ENCODE measurements at places on chromosomes 12 and 14. TPM values are rescaled to one million over a fixed set of nuclear protein-coding genes. Genes with fewer than 3 reads are reported as not detected.

TAS2R13 gene
- total RNA-seq = 3.3 TPM

GRCh38 chr12:123929946-123930583 is 42.6 kb downstream of the CCDC92 start:
- no peak overlapping the region for H3K4me3 ChIP-seq
- H3K36me3 ChIP-seq = peaks cover 12% of the 10 kb centered on the region
- no peaks in the 10 kb centered on the region for H3K27me3 ChIP-seq
- no peak overlapping the region for H3K27ac ChIP-seq
- H3K4me1 ChIP-seq = peaks cover 8% of the 10 kb centered on the region
- no peak for DNase-seq

DNA sequence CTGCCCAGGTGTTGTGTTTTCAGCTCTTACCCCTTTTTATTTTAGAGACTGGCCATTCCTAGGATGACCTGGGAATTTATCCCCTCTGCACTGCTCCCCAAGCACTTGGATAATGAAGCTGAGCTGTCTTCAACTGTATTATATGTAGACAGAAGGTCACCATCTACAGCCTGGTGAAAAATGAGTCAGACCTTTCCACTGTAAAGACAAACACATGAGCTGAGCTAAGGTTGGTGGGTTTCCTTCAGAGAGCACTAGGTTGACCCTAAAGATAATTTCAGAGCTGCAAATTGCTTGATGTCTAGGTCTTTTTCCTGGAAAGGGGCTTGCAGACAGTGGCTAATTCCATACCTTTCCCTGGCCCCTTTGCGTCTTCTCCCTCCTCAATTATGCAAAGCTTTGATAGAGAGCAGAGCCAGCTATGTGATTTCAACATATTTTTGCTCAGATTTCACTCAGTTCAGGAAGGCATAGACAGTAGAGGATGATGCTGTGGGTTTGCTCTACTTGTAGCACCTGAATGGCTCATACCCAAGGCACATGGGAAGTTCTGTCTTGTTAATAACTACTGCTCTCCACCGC is 9.2 kb upstream of the IKZF4 start:
- H3K27ac ChIP-seq = no peak overlapping the region
- no peaks in the 10 kb centered on the region for H3K4me1 ChIP-seq
- H3K4me3 ChIP-seq = no peak overlapping the region
- DNase-seq = no peak

DNA sequence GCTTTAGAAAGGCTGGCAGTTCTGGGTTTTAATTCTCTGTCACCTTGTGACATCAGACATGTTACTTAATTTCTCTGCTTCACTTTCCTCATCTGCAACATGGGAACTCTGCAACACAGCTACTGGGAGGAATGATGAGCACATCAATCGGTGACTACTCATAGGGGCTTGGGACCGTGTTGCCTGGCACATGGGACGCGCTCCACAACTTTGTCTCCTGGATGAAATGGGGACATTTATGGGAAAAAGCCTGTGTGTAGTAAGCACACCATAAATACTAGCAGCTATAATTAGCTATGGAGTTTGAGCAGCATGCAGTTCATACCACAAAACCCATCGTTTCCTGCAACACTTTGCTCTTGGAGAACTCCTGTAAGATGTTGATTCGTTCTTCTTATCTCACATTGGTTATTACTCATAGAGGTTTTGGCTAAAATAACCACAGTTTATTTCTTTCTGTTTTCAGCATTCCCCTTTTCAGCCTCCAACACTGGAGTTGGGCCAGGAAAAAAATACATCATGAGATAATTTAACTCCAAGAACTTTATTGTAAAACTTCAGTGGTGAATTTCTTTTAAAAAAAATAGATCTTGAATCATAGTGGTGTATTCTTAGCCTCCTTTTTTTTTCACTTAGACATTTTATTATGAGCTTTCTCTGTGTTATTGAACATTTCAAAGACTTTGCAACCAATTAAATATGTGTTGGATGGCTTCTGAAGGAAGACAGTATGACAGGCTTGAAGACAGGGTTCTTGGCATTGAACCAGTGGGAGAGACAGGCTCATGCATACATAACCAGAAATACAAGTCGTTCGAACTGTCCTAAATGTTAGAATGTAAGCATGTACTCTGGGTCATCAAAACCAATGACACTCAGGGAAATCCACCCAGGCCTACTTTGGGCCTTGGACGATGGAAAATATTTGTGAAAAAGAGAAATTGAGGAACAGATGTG is 72.7 kb downstream of the RIN3 start:
- DNase-seq = peak; percentile 32
- H3K36me3 ChIP-seq = peaks cover 13% of the 10 kb centered on the region
- H3K27ac ChIP-seq = peak overlapping the region; percentile 74
- H3K4me3 ChIP-seq = no peak overlapping the region

Data from spleen (tissue), 13 donors.